Activated CD4-positive, alpha-beta memory T cell treated with anti-CD3 and anti-CD28 coated beads for 36 hours (primary cell): ENCODE measurements at places on chromosomes 3 and 15. TPM values are rescaled to one million over a fixed set of nuclear protein-coding genes. Genes with fewer than 3 reads are reported as not detected.

- DNase-seq, result no peak
Measured at GRCh38 chr3:123953735-123954134, 7.3 kb downstream of the CCDC14 start.

DNA sequence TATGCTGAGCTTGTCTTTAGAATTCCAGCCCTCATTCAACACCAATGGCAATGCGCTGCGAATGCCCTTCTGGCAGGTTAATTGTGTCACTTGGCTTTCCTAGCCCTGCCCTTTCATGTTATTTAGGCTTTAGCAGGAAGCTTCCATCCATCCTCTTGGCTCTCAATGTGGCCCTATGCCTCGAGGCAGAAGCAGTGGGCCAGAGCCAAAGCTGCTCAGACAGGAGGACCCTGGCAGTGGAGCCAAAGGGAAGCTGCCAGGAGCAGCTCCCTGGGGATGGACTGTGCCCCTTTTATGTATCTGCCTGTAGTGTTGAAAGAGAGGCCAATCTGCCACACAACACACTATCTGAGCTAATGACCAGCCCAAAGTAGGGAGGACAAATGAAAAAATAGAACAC, 376.4 kb downstream of the CTNNB1 start:
- DNase-seq, result no peak

DNA sequence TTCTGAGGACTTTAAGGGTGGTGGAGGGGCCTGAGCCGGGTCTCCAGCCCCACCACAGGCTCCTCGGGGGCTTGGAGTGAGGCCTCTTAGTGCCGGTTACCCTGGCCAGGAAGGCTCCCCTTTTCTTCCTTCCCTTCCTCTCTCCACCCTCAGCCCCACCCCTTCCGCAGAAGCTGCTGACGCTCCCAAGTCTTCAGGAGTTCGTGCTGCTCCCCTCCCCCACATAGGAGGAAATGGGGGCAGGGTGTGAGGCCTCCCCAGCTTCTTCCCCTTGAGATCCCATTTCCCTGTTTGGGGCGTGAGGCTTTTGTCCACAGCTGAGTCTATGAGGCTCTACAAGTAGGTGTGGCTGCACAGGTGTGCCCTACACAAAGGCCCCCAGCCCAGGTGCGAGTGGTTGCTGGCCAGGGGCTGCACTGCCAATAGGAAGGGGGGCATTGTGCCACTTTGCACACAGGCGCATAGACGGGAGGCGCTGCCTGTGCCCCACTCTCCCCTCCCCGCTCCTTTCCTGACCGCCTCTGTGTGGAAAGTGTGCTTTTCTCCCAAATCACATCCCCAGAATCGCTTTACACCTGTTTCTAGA, 915 bp upstream of the CALML4 start:
- no peak for DNase-seq

DNA sequence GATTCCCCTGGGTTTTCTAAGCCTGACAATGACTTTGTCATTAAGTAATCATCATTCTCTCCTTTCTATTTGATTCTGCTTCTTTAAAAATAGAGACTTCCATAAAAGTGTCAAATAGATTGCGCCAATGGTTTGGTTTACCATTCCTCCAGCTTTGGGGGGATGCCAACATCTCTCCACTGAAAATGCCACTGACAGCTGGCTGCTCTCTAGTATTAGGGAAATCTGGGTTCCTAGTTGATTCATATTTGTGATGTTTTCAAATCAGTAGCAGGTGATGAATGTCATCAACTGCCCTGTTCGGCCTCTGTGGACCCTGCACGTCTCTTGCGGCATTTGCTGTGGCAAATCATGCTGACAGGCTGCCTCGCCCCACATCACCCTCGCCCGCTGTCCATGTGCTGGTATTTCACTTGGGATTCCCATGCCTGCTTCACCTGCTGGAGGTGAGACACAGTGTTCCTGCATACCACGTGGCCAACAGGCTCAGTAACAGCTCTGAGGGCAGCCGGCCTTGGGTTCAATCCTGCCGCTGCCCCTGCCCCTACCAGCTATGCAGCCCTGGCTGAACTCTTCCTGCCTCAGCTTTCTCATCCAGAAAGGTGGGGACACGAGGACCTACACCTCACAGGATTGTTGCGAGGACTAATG, 28.1 kb downstream of the ZXDC start:
- no peak for DNase-seq

Gene FXR1
- total RNA-seq, result 169 TPM
